Placental pericyte (primary cell): ENCODE measurements at places on chromosomes 4 and X. TPM values are rescaled to one million over a fixed set of nuclear protein-coding genes. Genes with fewer than 3 reads are reported as not detected.

MCF2 gene
- not detected in 2 replicates for total RNA-seq

EGFL6 gene
- 7.7 TPM in 1 of 2 replicates, not detected in the other for total RNA-seq

TSPAN7 gene
- not detected in 2 replicates for total RNA-seq

PSAPL1 gene
- total RNA-seq: not detected in 2 replicates

HEPH gene
- total RNA-seq: 0.22 and 0.72 TPM in 2 replicates

AADAT gene
- total RNA-seq: 1.3 and 6.3 TPM in 2 replicates

TMPRSS11D gene
- not detected in 2 replicates for total RNA-seq
